ENCODE measurements at places on chromosomes 5 and 9.

DNA sequence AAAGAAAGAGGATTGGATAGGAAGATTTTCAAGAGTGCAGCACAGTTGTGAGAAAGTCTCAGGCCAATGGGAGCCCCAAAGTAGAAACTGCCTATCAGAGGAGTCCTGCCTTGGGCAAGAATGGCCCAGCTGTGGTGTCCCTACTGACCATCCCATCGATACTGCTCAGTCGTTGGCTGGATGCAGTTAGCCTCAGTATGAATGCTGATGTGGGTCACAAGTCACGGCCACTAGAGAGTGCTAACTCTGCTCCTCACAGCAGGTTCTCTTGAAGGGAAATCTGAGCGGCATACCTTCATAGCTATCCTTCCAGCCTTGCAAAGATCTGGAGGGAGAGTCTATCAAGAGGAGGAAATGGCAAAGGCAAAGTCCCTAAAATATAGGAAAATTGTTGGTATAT is 11.6 kb upstream of the CETN3 start:
- peak; percentile 17 for DNase-seq

GRCh38 chr9:117958726-117959125 is 254.5 kb downstream of the TLR4 start:
- DNase-seq: no peak

DNA sequence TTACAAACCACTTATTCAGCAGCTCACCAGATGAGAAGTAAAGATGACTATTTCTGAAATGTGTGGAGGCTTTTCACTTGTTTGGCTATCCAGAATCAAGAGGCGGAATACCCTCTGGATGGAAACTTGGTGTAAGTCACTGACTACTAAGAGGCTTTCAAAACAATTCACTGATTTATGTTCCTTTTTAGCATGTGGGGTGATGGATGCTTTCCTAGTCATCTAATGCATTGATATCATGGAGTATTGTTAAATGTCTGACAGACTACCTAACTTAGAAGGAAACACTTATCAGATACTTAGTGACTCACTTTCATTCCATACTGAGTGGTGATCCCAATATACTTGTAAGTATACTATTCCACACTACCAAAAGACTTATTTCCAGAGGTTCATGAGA is 141.4 kb downstream of the PLK2 start:
- DNase-seq: no peak

- DNase-seq: no peak
Observed at GRCh38 chr5:179288101-179288808, 57.0 kb downstream of the ADAMTS2 start.

DNA sequence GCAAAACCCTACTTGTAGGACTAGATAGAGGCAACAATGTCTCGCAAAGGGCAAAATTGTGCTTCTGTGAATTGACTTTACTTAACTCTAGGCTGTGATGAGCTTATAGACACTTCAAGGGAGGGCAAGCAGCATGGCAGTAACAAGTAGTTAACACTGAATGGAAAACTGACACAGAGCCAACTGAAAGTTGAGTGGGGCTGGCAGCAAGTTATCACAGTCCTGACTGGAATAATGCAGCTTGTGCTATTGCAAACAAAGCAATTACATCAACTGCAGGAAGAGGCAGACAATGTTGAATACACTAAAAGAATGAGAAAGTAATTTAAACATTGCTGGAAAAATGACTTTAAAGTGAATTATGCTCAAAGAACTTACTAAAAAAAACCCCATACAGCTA is 62.2 kb downstream of the RNF38 start:
- no peak for DNase-seq

All from nephron progenitor cell (in vitro differentiated cells).